Natural killer cell (primary cell): ENCODE measurements at places on chromosomes 7 and 10.

GRCh38 chr7:165661-166337 is 26.6 kb upstream of the FAM20C start:
- DNase-seq = no peak

DNA sequence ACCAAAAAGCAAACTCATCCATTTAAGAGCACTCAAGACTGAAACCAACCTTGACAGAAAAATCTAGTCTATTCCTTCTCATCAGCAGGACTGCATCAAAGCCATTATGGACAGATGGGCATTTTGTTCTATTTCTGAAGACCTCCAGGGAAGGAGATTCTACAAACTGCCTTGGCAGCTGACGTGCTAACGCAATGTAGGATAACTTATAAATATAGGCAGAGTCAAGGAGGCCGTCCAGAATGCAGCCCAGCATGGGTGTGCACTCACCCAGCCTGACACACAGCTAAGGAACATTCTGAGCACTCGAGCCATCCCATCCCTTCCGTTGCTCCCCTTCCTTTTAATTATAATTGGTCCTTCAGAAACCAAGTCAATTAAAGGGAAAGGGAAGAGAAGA is 25.3 kb upstream of the NEBL start:
- DNase-seq = no peak

DNA sequence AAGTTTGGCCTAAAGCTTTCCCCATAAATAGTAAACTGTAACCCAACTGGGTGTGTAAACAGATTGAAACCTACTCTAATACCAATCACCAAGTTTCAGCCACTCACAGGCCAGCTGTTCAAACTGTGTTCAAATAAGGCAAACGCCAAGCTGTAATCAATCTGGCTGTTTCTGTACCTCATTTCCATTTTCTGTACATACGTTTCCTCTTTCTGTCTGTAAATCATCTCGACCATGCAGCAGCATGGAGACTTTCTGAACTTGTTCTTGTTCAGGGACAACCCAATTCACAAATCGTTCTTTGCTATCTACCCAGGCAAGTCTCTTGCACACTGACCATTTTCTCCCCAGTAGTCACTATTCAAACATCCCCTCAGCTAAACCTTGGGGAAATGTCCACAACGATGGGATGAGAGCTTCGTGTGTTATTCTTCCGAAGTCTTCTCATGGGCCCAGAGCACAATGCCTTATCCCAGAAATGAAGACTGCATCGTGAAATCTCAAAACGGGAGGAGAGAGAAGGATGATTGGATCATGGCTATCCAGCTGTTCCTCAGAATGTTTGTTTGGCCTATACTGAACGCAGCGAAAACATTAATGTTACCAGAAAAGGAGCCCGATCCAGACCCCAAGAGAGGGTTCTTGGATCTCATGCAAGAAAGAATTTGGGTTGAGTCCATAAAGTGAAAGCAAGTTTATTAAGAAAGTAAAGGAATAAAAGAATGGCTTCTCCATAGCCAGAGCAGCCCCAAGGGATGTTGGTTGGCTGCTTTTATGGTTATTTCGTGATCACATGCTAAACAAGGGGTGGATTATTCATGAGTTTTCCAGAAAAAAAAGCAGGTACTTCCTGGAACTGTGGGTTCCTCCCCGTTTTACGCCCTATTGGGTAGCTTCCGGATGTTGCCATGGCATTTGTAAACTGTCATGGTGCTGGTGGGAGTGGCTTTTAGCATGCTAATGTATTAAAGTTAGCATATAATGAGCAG is 86.2 kb downstream of the SLC16A9 start:
- no peak for DNase-seq

DNA sequence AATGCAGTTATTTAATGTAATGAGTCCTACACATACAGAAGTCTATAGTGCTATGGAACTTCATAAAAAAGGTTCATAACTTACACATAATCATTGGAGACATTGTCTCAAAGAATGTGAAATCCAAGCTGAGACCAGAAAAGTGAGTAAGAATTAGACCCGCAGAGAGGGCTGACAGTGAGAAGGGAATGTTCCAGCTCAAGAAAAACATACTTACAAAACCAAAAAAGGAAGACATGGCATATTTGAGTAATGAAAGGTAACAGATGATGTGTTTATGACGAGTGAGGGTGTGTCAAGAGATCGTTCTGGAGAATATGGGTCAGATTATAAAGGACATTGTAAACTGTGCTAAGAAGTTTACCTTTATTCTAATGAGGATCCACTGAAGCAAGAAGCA is 566.5 kb downstream of the ATRNL1 start:
- DNase-seq = no peak

DNA sequence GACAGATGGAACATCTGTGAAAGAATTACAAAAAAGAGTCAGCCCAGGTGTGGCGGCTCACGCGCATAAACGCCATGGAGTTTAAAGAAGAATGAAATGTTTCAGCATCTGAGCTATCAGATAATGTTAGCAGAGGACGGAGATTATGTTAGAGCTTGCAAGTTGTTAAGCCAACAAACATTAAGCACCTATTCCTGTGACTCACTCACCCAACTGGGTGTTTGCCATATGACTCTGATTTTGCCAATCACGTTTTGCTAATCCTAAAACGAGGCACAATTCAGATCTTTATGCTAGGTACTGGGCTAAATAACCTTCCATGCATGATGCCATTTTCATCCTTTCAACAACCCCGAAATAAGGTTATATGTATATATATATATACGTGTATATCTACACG is 29.0 kb upstream of the CCNY start:
- DNase-seq = no peak
